ENCODE measurements at places on chromosomes 2 and 18.

DNA sequence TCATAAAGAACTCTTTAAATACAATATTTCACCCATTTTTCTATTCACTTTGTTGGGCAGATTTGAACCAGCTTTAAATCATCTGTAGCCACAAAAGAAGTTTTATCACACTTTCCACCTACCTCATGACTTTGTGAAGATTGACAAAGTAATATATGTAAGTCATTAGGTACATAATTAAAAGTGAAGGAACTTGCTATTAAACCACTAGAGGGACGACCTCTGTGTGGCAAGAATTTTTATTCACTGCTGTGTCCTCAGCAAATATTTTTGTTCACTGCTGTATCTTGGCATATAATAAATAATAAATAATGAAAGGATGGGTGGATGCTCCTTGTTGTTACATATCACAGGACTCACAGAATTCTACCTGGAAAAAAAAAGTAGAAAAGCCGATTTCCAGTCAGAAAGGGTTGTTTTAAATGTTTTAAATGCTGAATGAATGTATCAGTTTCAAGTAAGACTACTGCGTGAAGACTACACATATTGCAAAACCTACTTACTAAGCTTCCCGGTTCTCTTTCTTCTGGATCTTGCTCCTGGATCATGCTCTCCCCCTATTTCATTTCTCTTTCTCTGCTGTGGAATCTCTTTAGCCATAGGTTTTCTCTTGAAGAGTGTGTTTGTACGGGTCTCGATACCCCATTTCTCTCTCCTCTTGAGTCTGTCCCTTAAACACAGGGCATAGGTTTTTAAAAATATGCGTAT, 44.8 kb downstream of the KCMF1 start:
- no peak for DNase-seq

DNA sequence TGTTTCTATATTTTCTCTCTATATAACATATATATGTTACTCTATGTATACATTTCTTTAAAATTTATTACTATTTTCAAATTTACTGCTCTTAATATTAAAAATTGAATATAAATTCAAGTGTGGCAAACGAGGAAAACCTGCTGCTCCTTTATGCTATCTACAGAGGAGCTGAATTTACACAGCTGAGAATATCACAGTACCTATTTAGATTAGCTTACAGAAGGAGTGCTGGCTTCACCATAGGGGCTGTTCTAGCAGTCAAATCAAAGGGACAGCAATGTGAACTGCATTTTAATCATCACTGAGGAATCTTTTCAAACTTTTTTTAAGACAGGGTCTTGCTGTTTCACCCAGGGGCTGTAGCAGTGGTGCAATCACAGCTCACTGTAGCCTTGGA, 213.8 kb downstream of the SRBD1 start:
- DNase-seq = no peak

GRCh38 chr2:37243435-37243834, 12.0 kb downstream of the NDUFAF7 start:
- DNase-seq = no peak

DNA sequence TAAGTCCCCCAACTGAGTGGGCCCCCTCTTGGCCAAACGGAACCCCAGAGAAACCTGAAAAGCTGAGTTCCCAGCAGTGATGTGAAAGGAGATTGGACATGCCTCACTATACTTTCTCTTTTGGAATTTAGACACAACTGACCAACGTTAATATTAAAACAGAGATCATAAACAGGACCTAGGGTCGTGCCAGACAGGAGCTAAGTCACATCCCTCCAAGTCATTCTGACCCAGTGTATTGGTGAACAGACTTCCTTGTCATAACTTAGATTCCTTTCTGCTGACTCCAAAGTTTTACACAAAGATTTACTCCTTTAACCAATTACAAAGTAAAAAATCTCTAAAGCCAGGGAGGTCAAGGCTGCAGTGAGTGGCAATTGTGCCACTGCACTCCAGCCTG, 46.9 kb downstream of the UXS1 start:
- DNase-seq = no peak

DNA sequence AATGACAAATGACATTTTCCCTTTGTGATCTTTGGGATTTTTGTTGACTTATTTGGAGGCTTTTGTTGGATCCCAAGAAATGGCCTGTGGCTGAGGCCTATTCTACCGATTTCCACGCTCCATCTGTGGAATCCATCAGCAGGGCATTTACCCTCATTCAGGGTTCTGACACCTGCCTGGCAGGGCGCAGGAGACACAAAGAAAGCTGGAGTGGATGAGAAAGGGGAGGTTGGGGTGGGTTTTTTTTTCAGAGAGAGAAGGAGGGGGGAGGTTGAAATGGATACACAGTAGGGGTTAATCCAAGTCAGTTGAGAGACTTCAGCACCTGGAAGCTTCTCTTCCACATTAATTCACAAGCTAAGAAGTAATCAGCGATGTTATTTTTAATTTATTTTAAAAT, 59.7 kb downstream of the PAX3 start:
- DNase-seq = no peak

DNA sequence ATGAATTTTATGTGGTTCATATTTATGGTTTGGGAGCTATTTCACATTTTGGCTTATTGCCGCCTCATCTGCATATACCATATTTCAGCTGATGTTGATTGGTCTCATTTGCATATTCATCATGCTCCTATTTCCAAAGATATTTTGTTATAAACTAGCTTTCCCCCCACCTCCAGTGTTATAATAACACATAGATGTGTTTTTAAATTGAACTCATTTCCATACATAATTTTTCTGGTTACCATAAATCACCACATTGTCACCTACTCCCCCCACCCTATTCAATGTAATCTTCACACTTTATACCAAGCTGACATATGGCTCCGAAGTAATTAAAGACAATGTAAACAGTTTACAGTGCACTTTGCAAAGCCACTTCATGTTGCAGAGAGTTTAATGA, 101.2 kb downstream of the FSHR start:
- DNase-seq = no peak

- DNase-seq = no peak
These were observed 40.0 kb downstream of the BCL2L11 start for GRCh38 chr2:111160758-111161157.

GRCh38 chr2:189896809-189897208, 112.6 kb downstream of the PMS1 start:
- no peak for DNase-seq

DNA sequence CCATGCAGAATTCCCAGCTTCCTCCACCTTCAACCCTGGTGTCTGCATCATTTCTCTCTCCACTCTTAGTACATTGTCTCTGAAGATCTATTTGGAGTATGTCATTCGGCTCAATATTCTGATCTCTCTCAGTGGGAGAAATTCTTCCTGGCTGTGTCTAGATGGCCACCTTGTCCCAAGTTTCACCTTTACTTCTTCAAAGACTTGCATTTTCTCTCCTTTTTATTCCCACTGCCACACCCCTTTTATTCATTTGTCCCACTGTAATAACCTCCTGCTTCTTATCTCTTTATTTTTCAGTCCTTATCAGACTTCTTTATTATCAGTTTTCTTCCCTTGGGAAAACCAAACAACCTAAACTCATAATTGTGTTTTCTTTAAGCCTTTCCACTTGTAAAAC, 54.3 kb upstream of the CERS6 start:
- no peak for DNase-seq

- DNase-seq = no peak
These were observed 34.6 kb downstream of the SETBP1 start for GRCh38 chr18:44715245-44715644.

DNA sequence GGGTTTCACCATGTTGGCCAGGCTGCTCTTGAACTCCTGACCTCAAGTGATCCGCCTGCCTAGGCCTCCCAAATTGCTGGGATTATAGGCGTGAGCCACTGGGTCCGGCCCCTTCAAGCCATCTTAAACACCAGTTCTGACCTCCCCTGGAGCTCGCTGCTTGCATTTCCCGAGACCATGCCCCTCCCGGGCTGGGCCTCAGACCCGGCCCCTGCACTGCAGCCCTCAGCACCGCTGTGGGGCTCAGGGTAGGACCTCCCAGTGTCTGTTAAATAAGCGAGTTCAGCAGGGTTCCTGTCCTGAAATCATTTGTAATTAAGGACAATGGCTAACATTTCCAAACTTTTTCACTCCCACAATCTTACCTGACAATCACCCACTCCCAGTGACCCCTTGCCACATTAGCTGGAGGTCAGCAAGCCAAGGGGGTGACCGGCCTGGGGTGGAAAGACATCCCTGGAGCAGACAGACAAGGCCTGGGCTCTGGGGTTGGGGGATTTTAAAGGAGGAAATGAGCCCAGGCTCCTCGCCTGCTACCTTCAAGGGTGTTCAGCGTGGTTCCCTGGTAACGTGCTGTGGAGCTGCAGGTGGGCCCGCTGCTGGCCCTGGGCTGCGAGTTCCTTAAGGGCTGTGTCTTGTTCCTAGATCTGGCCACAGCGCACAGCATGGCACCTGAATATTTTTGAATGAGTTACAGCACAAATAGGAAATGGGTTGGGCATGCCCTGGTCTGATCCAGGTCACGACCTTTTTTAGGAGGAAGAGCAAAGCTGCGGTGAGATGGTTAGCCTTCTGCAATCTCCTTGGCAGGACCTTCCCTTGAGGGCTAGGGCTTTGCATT, 15.1 kb downstream of the CYS1 start:
- DNase-seq = no peak

DNA sequence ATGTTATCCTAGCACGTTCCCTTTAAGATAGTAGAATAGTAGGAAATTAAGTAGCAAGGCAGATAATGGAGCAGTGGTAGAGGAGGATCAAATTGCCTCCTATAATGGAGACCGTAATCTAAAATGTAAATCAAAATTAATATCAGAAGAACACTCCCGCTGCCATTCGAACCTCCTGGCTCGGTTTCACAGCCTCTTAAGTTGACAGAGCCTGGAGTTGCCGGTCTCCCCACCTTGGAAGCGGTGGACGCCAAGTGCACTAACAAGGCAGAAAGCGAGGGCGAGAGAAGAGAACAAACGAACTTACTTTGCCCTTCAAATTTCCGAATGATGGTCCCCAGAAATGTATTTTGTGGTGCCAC, 450 bp downstream of the KCNH7 start:
- DNase-seq = no peak

GRCh38 chr2:132871831-132872230, 201.8 kb upstream of the LYPD1 start:
- no peak for DNase-seq

- DNase-seq = no peak
These were observed 46.9 kb upstream of the UBXN4 start for GRCh38 chr2:135694711-135695110.

GRCh38 chr2:133421516-133422324, 146.5 kb downstream of the NCKAP5 start:
- DNase-seq = peak; percentile 32

DNA sequence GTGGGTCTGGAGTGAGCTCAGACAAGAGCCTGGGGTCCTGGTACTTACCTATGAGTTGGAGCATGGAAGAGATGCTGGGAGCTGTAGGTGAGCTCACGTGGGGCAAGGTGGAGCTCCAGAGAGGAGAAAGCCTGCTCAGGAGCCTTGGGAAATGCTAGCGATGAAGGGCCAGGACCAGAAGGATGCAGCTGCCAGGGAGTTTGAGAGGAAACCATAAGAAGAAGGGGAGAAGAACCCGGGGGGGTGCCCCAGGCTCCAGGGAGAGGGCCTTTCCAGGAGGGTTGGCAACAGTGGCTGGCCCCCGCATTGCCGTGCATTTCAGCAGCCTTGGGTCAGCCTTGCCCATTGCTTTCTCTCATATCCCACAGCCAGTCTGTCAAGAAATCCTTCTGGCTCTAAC, 268.7 kb downstream of the GLI2 start:
- no peak for DNase-seq

DNA sequence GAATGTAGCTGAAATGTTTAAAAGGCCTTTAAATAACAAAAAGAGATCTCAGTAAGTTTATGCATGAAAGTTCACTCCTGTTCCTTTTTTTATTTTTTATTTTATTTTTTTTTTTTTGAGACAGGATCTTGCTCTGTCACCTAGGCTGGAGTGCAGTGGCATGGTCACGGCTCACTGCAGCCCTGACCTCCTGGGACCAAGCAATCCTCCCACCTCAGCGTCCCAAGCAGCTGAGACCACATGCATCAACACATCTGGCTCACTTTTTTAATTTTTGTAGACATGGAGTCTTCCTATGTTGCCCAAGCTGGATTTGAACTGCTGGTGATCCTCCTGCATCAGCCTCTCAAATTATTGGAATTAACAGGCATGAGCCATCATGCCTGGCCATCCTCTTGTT, 84.3 kb downstream of the KANSL1L start:
- DNase-seq = no peak

DNA sequence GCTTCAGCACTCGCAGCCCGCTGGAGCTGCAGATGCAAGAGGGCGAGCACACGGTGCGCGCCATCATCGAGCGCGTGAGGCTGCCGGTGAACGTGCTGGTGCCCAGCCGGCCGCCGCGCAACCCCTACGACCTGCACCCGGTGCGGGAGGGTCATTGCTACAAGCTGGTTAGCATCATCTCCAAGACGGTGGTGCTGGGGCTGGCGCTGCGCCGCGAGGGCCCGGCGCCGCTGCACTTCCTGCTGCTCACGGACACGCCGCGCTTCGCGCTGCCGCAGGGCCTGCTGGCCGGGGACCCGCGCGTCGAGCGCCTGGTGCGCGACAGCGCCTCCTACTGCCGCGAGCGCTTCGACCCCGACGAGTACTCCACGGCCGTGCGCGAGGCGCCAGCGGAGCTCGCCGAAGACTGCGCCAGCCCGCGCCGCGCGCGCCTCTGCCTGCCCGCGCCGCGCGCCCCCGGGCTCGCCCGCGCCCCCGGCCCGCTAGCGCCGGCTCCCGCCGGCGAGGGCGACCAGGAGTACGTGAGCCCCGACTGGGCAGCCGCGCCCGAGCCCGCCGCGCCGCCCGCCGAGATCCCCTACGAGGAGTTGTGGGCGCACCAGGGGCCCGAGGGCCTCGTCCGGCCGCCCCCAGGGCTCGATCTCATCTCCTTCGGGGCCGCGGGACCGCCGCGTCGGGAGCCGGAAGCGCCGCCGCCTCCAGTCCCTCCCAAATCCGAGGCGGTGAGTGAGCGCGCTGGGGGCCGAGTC, 11.8 kb downstream of the GAREM2 start:
- DNase-seq = peak; percentile 90

DNA sequence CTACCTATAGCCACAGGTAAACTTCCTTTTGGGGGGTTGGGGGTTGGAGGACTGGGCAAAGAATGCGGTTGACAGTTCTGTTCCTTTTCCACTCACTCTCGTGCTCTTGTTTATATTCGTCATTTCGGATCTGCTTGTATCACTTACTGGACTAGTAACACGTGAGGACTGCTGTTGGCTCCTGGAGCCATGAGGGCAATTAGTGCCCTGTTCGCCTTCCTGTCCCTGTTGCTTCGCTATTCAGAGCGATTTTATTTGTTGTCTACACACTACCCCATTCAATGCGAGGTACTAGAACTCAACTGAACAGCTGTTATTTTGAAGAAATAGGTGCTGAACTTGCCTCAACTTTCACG, 1.1 kb downstream of the KCNJ3 start:
- DNase-seq = no peak

DNA sequence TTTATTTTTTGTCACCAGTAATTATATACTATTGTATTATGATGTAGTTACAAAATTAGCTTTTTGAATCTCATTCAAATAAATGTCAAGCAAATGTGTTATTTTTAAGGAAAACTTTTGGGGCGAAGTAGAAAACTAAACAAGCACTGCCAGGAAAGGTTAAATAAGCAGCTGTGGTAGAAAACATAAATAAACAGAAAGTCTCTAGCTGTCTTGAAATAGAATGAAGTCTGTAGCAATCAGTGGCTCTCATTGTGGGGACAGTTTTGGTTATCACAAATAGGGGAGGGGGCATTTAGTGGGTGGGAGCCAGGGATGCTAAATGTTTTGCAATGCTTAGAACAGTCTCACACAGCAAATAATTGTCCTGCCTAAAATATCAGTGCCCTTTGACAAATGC, 3.4 kb downstream of the INSIG2 start:
- no peak for DNase-seq

- DNase-seq = no peak
These were observed 37.5 kb downstream of the SNED1 start for GRCh38 chr2:241035818-241036396.

- DNase-seq = no peak
These were observed 148.7 kb downstream of the AGAP1 start for GRCh38 chr2:235642446-235643098.

All from right kidney (tissue), 9 donors.